ENCODE measurements at places on chromosomes 7 and 10.

- DNase-seq: no peak
Observed at GRCh38 chr7:38367301-38367890, 94.0 kb upstream of the TARP start.

DNA sequence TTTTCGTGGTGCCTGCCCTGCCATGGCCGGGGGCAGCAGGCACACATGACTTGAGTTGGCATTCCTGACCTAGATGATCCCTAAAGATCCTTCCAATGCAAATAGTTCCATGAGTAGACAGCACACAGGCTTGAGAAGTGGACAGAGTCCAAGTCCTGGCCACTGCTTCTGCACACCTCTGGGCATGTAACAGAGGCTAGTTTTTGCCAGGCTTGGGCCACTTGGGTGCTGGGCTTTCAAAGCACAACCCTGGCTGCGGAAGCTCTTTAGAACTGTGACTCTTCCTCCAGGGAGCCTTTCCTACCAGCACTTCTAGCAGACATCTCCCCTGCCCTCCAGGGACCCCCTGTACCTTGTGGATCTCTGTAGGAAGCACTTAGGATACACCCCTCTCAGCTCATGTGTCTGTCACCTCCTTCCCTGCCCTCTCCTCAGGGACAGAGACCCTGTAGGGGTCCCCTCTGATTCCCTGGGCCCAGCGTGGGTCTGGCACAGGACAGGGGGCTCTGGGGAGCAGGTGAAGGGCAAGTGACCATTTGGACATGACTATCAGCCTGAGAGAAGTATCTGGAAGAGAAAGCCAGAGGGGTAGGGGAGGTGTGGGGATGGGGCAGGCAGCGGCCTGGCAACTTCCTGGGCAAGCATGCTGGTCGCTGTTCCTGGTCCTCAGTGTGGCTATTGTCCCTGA lies 36.2 kb downstream of the ZCCHC24 start:
- no peak for DNase-seq

DNA sequence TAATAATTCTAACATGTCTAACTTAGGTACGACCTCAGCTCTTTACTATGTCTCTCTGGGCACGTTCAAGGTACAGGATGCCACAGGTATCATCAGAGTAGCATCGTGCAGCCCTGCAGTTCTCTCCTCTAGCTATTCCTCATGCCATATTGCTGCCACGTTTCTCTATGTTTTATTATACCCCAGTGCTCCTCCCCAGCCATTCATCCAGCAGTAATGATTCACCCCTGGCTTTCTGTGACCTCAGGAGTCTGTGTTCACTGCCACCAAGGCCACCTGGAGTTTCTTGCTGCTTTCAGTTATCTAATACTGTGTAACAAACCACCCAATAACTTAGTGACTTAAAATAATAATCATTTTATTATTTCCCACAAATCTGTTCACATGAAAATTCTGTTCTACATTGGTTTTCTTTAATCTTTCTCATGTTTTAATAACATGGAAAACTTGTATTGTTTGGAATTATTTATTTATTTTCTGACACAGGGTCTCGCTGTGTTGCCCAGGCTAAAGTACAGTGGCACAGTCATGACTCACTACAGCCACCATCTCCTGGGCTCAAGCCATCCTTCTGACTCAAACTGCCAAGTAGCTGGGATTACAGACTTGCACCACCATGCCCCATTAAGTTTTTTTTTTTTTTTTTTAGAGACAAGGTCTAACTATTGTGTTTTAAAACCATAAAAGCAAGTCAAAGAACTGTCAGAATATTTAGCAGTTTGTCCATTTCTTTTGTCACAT lies 21.8 kb downstream of the REEP3 start:
- DNase-seq: no peak

DNA sequence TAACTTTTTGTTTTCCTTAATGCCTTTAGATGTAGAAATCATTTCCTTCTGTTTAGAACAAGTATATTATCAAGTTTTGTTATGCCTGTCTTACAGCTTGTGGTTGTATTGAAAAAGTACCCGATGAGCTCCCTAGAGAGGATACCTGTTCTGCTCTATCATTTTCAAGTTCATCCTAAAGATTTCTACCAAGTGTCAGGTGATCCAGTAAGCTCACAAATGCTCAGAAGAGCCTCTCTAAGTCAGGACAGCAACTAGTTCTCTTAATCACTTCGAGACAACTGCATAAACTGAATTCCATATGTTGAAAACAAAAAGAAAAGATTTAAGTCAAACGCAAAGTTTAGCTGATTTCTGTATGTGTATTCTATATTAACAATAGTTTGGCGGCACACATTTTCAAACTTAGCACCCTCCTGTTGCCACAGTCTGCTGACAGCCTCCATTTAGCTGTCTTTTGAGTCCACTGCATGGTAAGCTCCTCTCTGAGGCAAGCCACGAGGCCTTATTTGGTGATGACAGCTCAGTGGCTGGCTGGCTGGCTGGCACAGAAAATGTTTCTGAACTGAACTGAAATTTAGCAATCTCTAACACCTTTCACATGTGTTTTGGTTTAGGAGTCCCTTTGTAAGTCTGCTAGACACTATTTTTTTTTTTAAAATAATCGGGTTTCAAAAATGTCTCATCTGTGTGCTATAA lies 59.4 kb downstream of the SEMA3C start:
- no peak for DNase-seq

DNA sequence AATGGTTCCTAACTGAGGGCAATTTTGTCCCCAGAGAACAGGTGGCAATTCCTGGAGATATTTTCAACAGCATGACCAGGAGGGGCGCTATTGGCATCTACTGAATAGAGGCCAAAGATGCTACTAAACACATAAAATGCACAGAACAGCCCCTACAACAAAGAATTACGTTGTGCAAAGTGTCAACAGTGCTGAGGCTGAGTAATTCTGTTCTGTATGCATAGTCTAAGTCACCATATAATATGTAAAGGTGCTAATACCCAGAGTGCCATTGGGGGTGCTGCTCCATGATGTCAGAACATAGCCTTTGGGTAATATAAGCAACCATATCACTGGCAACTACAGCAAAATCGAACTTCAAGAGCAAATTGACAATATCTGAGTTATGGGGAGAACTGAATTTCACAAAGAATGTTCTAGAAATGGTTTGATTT lies 213.3 kb upstream of the PHYHIPL start:
- DNase-seq: no peak

GRCh38 chr10:116270771-116271592 lies 2.0 kb downstream of the GFRA1 start:
- DNase-seq: no peak

DNA sequence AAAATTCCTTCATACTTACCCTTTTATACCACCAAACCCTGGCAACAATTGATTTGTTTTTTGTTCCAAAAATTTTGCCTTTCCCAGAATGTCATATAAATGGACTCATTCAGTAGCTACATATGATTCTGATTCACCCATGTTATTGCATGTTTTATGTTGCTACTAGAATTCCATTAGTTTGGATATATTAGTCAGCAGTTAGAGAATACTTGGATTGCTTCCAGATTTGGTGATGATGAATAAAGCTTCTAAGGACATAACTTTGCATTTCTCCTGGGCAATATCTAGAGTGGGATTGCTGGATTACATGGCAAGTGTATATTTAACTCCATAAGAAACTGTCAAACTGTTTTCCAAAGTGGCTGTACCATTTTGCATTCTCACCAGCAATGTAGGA lies 806.9 kb downstream of the DNAJB9 start:
- no peak for DNase-seq

DNA sequence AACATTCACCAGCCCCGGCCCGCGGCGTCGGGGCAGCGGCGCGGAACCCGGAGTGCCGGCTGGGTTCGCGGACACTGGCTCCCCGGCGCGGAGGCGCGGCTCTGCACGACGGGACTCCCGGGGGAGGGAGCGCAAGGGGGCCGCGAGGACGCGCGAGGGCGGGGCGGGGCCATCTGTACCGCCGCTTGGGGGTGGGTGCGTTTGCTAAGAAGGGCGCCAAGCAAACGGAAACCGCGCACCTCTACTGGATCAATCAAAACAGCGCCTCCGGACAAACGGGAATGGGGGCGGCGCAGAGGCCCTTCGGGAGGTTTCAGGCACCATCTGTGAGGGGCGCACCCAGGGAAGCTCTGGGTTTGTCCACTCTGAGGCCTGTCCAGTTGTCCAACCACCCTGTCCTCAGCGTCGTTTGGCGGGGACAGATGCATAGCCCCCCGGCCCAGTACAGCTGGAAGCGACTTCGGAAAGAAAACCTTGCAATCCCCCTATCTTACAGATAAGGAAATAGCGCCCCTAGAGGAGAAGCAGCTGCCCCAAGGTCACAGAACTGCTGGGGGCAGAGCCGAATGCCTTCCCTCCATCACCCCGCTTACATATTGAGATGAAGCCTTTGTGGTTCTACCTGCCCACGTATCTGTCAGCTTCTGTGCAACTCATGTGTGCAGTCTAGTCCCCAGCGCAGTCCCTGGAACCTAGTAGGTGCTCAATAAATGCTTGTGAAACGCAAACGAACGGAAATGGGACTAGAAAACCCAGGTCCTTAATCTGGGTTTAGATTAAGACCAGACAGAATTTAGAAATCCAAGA lies 10.7 kb upstream of the SLIT1 start:
- DNase-seq: peak; percentile 76

- no peak for DNase-seq
Observed at GRCh38 chr7:47451851-47452205, 130.1 kb downstream of the TNS3 start.

- no peak for DNase-seq
Observed at GRCh38 chr10:31374146-31374696, 55.2 kb downstream of the ZEB1 start.

DNA sequence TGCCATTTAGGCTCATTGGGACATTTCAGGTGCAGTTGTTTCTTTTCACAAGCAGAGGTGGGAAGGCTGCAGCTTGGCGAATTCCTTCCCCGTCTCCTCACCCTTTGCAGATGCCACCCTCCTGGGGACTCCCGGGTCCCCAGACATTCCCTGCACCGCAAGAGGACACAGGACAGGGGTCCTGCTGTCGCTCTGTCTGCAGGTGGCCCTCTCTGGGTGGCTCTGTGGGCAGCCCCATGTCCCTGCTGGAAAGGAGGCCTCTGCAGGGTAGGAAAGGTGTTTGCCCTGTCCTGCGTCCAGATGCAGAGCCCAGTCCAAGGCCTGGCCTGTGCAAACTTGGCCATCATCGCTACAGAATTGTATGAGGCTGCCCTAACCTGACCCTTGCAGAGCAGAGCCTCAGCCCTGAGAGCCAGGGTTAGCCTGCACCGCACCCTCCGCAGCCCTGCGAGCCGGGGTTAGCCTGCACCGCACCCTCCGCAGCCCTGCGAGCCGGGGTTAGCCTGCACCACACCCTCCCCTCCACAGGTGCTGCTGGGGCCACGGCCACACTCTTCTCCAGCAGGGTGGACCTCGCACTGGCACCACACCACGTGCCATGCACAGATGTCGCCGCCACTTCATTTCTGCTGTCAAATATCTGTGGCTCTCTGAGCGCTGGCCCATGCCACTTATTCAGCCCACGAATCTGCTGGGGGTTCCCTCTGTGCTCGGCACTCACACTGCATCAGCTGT lies 61.0 kb downstream of the CFAP46 start:
- DNase-seq: no peak

DNA sequence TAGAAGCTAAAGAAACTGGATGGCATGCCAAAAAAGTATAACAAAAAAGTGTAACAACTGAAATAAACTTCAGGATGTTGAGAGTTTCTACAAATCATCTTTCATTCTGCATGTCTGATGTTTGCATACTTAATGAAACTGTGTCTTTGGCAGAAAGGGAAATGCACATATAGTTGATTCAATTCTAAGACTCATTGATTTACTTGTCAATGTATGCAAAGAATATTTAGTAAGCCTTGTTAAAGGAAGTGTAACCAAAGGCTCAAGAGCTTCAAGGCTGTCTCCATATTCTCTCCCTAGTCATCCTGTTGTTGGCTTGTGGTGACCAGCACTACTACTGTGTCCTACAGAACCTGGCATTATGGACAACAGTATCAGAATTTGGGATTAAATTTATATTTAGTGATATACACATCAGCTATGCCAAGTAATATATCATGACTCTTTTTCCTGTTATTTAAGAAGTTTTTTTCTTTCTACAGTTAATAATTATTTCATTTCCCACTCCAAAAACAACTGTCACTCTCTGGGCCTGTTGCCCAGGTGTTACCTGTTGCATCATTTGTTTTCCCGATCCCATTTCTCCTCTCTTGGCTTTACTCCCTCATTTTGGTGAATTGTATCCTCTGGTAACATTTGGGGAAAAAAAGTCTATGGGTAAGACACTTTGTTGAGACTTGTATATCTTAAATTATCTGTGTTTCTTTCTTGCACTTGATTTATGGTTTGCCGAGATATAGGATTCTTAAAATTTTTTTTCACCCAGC lies 226.6 kb upstream of the BMPER start:
- no peak for DNase-seq

- no peak for DNase-seq
Observed at GRCh38 chr7:120184866-120185265, 88.1 kb upstream of the KCND2 start.

GRCh38 chr10:6390213-6390845 lies 187.6 kb downstream of the PFKFB3 start:
- DNase-seq: no peak

GRCh38 chr10:110138197-110138812 lies 69.1 kb upstream of the MXI1 start:
- peak; percentile 61 for DNase-seq

DNA sequence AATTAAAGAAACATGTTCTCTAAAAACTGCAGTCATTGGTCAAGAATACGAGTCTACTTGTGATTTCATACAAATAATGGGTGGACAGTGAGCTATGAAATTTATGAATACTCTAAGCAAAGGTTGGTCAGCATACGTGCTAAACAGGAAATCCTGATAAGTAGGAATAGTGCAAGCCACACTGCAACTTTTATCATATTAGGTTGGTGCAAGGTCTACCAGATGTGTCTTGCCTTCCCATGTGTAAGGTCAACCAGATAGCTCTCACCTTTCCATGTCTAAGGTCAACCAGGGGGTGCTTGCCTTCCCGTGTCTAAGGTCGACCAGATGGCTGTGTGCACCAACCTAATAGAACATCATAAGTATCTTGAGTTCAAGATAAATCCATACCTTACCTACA lies 2.0 kb upstream of the ITGB1 start:
- no peak for DNase-seq

GRCh38 chr7:155255621-155256020 lies 42.1 kb upstream of the INSIG1 start:
- DNase-seq: no peak

DNA sequence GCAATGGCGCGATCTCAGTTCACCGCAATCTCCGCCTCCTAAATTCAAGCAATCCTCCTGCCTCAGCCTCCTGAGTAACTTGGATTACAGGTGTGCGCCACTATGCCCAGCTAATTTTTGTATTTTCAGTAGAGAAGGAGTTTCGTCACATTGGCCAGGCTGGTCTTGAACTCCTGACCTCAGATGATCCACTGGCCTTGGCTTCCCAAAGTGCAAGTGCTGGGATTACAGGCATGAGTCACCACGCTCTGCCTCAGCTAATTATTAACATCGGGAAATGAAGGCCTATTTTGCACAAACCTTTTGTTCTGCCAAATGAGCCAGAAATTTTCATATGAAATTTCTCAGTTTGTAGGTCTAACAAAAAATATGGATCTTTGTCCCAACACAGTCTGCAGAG lies 106.7 kb upstream of the ODAD2 start:
- no peak for DNase-seq

GRCh38 chr10:126191192-126191591 lies 197.1 kb downstream of the ADAM12 start:
- no peak for DNase-seq
